Stimulated activated CD4-positive, alpha-beta T cell treated with anti-CD3 and anti-CD28 coated beads, Interleukin-4, amount 100 ng/mL, for 24 hours (primary cell): ENCODE measurements at places on chromosomes 4 and X.
A peak's percentile ranks its signal among the peaks of the same experiment; 100 is the strongest.

GRCh38 chrX:149937871-149938426, 342 bp downstream of the EOLA2 start:
- no peak for DNase-seq

DNA sequence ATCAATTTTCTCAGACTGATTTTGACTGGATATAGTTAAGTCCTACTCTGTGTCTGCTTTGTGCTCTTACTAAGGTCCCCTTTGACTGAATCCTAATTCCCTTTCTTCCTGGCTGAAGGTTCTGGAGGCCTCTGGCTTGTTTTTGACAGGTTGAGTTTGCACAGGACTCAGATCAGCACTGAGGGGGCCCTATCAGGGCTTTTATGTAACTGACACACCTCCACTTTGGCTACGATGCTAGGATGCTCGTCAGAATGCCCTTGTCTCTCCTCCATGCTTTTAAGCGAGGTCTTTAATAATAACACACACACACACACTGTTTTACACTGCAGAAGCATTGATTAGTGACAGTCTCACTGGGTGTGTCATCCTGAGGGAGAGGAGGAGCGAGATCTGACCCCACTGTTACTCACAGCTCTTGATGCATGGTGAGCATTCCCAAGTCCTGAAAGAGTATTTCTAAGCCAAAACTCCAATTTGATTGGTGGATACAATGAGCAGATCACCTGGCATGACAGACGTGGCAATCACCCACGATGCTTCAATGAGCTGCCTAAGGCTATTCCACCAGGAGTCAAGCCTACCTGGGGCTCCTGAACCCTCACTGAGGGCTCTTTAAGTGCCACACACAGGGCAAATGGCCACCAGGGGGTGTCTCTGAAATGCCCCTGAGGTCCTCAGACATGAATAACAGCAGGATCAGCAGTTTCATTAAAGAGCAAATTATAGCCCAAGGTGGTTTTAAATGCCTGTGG, 130.4 kb upstream of the CPEB2 start:
- DNase-seq, result peak; percentile 18

DNA sequence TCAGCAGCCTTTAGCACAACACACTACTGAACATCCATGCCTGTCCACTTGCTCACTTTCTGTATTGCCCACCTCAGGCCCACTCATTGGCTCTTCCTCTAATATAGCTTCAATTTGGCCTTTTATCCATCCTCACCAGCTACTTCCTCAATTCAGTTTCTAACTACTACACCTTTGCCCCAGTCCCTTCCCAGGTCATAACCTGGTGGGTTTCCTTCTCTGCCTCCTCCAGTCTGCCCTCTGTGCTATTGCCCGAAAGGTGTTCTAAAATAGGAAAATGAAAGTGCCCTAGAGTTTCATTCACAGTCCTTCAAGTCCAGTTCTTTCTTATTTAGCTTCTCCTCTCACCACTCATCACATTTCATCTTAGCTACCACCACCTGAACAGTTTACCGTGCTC, 23.1 kb downstream of the MOSPD2 start:
- no peak for DNase-seq

- no peak for DNase-seq
These were observed 23.2 kb downstream of the RELL1 start for GRCh38 chr4:37662861-37663390.

DNA sequence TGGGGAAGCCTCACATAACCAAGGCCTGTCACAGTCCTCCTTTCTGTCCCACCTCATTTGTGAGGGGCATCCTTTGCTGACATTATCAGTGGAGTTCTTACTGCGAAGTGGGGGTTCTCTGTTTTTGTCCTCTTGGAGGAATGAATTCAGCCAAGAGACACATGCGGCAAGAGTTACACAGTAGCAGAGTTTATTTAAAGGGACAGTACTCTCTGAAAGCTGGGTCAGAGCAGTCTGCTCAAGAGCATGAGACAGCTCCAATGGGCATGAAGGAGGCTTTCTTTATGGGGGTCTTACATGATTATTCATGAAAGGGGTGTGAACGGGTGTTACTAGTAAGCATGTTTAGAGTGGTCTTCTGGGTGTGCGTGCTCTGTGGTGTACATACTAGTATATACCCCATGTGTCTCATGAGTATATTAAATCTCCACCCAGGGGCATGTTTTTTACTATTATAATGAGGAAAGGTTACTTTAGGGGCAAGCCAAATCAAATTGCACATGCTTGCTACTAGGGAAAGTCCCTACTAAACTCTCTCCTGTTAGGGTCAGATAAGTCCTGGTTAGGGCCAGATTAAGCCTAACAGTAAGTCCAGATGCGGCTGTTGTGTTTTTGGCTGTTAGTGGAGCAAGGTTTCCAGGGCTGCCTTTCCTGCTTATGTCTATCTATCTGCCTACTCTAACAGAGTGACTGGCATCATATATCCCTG, 19.8 kb upstream of the LGI2 start:
- no peak for DNase-seq

GRCh38 chr4:86451560-86452330, 91.9 kb upstream of the MAPK10 start:
- DNase-seq, result no peak

GRCh38 chrX:7077241-7078230, 70.0 kb upstream of the STS start:
- no peak for DNase-seq

- no peak for DNase-seq
These were observed 547.5 kb downstream of the SMARCA1 start for GRCh38 chrX:128975745-128976144.

DNA sequence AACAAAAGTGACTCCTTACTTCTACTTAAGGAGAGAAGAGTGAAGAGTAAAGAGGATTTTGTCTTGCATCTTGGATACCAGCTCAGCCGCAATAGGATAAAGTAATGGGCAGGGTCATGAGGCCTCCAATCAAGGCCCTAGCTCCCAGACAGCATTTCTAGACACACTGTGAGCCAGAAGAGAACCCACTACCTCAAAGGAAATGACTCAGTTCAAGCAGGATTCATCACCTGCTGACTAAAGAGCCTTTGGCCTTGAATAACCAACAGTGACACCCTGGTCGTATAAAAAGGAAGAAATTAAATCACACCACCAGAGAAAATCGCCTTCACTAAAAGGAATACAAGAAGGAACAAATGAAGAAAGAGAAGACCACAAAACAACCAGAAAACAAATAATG, 416.1 kb downstream of the PCDH18 start:
- DNase-seq, result no peak

GRCh38 chrX:155778844-155779553, 102.1 kb upstream of the VAMP7 start:
- DNase-seq, result no peak

DNA sequence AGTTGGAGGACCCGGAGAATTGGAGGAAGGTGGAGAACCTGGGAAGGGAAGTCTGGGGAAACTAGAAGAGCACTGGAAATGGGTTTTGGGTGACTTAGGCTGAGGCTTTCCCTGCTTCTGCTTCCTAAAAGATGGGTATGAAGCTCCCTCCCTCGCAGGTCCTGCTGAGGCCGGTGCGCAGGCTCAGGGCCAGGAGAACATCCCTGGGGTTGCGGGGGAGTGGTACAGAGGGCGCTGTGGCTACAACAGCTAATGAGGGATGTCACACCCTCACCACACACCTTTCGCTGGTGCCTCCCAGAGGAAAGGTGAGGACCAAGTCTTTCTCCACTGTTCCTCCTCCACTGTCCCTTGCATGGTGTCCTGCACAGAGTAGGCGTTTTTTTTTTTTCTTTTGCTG, 15.8 kb downstream of the APLN start:
- DNase-seq, result no peak

- no peak for DNase-seq
These were observed 8.2 kb downstream of the MID1 start for GRCh38 chrX:10612215-10612614.

GRCh38 chr4:40629401-40630334, at the start of gene RBM47:
RBM47 (minus strand) TSS chr4:40629864; CDS start chr4:40438893, 190,971 bp downstream.
- peak; percentile 26 for DNase-seq

- DNase-seq, result no peak
These were observed 134.0 kb upstream of the PJA1 start for GRCh38 chrX:69299285-69299684.

DNA sequence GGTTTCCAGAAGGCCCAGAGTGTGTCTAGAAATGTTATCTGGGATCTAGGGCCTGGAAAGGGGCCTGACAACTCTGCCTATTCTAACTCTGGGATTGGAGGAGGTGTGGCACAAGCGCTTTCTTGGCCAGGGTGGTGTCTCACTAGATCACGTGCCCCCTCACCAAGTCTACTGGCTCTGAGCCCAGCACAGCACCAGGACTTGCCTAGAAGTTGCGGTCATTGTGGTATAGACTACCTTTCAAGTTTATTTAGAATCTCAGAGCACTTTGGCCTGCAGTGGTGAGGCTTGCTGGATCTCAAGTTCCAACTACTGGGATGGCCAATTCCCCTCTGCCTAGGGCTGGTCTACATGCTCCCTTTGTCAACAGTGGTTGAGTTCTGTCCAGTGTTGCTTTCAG, 223.3 kb upstream of the MAGEB2 start:
- no peak for DNase-seq

DNA sequence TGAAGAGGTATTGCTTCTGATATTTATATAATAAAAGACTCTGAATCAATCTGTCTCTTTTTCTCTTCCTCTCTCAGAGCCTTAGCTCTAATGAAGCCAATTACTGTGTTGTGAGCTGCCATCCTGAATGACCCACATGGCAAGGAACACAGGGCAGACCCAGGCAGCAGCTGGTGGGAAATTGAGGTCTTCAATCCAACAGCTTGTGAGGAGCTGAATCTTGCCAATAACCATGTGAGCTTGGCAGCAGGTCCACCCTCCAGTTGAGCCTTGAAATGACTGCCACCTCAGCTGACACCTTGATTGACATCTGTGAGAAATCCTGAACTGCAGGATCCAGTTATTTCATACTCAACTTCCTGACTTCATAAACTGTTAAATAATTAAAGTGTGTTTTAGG, 149.4 kb downstream of the NDST4 start:
- DNase-seq, result no peak

- no peak for DNase-seq
These were observed 15.4 kb downstream of the HMGB2 start for GRCh38 chr4:173318648-173319211.

- peak; percentile 78 for DNase-seq
These were observed at the start of gene DNAJB14 for GRCh38 chr4:99946356-99947189. DNAJB14 (minus strand) TSS chr4:99946618; CDS start chr4:99946571, 47 bp downstream.

DNA sequence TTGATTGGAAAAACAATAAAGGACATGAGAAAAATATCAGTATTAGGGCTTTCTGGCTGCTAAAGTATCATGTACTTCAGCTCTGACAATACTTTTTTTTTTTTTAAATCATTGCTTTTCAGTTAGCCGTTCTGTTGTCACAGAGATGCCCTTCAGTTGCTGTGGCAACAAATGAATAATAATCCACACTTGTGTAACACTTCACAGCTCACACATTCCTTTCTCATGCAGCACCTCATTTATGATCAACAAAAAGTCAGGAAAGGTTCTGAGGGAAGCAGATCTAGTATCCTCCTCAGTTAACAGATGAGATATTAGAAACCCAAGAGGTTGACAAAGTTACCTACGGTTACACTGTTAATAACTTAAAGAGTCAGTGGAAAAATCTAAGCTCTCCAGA, 444.2 kb upstream of the SLIT2 start:
- DNase-seq, result no peak

DNA sequence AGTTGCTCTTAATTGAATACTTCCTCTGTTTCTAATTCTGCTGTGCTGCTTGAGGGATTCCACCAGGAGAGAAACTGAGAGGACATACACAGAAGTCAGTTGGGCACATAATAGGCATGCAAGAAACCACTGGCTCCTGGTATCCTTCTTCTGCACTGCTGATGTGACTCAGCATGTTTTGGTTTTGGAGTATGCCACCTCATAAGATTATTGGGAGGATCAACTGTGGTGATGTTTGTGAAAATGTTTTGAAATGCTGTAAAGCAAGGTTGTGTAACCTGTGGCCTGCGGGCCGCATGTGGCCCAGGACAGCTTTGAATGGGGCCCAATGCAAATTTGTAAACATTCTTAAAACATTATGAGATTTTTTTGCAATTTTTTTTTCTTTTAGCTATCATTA, 119.6 kb downstream of the GATB start:
- DNase-seq, result no peak

DNA sequence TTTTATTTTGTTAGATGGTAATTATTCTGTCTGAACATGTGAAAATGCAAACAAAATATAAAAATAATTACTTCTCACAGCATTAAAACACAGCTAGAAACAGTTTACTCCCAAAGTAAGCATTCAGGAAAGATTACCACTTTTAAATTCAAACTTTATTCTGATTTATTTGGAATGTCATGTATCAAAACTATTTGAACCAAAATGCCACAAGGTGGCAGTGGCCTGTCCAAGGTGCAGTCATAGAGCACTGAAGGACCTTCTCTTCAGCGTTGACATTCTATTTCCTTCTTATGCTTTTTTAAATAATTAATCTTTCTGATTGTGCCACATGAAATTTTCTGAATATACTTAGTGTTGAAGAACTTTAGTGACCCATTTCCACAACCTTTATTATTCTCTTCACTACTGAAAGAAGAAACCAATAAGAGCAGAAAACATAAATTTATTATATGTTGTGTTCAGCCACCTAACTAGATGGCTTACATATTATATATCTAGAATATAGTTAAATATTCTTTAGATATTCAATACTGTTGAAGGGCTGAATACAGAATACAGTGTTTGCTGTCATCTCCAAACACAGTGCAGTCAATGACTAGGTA, 283.6 kb downstream of the CFAP299 start:
- DNase-seq, result no peak

- no peak for DNase-seq
These were observed 135.0 kb upstream of the TENT5D start for GRCh38 chrX:80285131-80285773.

- DNase-seq, result no peak
These were observed 1.5 kb downstream of the MSANTD1 start for GRCh38 chr4:3250438-3250955.

GRCh38 chrX:12421918-12422317, 283.6 kb downstream of the FRMPD4 start:
- no peak for DNase-seq

- no peak for DNase-seq
These were observed 57.3 kb downstream of the SEPTIN11 start for GRCh38 chr4:77006753-77007353.

GRCh38 chrX:65993915-65994460, 45.9 kb downstream of the VSIG4 start:
- no peak for DNase-seq

DNA sequence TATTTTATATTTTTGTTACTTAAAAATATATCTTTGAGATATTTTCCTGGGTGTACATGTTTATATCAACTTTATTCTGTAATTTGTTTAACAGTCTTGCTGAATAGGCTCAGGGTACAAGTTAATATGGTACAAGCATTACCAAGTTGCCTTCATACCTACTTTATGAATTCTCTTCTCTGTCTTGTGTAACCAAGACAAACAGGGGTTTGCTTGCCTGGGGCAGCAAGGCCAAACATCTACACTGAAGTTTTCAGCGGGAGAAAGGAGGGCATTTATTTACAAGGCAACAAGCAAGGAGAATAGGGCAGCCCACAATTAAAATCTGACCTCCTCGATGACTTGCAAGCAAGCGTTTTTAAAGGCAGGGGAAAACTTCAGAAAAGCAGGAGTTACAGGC, 24.2 kb downstream of the PPP4R3C start:
- DNase-seq, result no peak

- no peak for DNase-seq
These were observed 38.8 kb downstream of the MAML3 start for GRCh38 chr4:140115140-140115539.
